ENCODE measurements at places on chromosomes 7 and 10.

- DNase-seq: no peak
Observed at GRCh38 chr10:119393421-119393820, 149.1 kb downstream of the RGS10 start.

- DNase-seq: no peak
Observed at GRCh38 chr7:90988996-90989765, 275.1 kb upstream of the FZD1 start.

DNA sequence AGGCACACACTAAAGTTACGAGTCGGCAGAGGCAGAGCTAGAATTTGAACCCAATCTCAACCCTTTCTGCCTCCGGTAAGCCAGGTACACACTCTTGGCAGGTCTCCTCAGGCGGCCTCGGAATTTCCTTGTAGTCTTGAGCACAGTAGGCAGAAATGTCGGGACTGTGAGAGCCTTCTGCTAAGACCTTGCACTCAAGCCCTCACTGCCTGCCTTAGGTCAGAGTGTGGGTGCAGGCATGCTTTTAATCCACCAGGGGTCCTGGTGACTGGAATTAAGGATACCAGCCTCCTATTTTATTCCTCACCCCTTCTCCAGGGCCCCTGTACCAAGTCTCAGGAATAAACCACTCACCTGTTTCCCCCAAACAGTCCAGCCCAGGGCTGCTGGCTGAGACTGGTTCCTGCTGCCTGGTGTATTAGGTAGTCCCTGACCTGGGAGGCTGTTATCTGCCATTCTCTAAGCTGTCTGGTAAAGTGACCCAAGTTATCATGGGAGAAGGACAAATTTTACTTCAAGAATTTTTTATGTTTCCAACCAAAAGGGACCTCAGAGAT lies 855 bp downstream of the ATP6V1F start:
- DNase-seq: peak; percentile 69

- peak; percentile 77 for DNase-seq
Observed at GRCh38 chr10:52313933-52314821, at the start of gene DKK1. DKK1 (plus strand) TSS chr10:52314281; CDS start chr10:52314435, 154 bp downstream.

DNA sequence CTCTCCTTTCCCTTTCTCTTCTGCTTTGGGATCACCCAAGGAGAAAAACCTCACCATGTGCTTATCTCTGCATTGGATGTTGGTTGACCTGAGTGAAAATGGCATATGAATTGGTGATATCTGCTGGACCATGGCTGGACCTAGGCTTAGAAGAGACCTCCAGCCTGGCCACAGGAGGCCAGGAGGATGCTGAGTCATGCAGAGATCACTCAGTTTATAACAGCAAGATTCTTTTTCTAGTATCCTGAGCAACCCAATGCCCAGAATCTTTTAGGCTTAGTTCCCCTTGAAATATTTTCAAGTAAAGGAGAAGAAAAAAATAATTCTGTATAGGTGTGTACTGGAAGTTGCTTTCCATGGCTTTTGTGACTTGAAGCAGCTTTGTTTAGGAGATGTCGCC lies 236.3 kb downstream of the KLF6 start:
- no peak for DNase-seq

DNA sequence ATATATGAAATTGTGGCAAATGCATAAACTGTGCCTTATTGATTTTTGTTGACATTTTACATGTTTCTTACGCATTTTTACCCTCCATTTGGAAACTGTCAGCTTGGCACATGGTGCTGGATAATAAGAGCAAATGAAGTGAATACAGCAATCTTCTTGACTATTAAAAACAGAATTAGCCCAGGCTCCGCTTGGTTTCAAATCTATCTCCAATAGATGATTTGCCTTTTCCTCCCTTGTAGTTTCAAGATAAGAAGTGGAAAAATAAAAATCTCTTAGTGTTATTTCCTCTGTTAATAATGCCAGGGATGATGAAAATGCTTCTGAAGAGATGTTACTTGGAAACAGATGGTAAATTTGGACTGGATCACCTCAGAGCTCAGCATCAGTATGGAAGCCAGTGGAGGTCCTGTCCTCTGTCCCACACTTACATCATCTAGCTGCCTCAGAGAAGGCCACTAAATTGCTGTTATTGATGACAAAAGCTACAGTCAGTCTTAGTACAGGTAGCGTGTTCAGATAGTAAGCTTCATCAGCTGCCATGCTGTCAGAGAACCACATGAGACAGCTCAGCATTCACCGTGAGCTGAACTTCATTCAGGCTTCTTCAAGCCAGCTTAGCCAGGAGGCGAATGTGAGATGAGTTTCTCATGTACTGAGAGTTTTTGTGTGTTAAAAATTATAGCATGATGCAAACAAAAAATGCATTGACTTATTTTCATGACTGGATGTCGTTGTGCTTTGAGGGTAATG lies 246.8 kb downstream of the CELF2 start:
- no peak for DNase-seq

DNA sequence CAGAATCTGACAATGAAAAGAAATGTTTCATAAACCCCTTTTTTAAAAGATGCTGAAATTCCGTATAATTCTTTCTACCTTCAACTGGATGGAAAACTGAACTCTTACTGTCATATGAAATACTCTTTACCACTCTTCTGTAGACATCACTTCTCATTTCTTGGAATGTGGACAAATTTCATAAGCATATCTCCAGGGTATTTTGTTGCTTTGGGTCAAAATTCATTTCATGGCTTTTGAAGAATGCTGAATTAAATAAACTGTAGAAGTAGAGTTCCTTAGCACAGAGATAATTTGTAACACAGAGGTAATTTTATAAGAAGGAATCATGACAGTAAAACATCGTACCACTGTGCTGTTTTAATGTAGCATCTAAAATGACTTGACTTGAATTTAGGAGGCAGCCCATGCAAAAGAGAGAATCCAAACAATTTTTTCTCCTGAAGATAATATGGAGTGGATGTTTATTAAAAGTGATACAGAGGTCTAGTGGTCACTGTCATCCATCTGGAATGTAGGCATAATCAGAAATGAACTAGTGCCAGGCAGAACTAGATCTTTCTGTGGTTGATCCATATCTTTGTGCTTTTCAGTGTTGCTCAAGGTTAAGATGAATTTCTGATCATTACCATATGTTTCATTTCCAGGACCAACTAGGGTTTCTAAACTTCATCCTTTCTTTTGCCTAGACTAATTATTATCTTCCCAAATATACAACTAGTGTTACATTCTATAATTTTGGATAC lies 492.0 kb downstream of the KIF20B start:
- no peak for DNase-seq

DNA sequence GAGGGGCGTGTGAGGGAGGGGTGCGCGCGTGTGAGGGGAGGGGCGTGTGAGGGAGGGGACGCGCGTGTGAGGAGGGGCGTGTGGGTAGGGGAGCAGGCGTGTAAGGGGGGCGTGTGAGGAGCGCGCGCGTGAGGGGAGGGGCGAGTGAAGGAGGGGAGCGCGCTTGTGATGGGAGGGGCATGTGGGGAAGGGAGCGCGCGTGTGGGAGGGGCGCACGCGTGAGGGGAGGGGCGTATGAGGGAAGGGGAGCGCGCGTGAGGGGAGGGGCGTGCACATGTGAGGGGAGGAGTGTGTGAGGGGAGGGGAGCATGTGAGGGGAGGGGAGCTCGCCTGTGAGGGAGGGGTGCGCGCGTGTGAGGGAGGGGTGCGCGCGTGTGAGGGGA lies 19.1 kb downstream of the MXI1 start:
- peak; percentile 92 for DNase-seq

- DNase-seq: no peak
Observed at GRCh38 chr7:106640368-106641141, 20.4 kb downstream of the CCDC71L start.

DNA sequence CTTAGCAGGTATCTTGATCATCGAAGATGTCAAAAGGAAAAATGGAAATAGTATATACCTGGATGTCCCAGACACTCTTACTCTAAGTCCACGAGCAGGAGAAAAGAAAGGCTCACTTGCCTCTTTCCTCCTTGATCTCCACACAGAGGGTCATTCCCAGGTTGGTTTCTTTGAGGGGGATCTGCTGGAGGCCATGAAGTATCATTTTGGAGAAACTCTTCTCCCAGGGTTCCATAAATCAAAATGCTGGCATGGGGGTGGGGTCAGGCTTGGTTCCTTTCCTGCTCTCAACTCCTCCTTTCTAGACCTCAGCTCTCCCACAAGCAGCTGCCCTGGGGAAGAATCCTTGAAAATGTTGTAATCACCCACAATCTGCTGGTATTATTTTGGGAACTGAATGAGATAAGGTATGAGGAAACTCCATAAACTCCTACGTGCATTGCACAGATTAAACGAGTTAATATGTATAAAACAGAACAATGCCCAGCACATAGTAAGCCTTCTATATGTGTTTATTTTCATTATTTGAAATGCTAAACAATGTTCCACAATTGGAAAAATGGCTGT lies 54.4 kb downstream of the PRKCQ start:
- peak; percentile 50 for DNase-seq

- no peak for DNase-seq
Observed at GRCh38 chr10:103492655-103493261, 747 bp upstream of the NEURL1 start.

DNA sequence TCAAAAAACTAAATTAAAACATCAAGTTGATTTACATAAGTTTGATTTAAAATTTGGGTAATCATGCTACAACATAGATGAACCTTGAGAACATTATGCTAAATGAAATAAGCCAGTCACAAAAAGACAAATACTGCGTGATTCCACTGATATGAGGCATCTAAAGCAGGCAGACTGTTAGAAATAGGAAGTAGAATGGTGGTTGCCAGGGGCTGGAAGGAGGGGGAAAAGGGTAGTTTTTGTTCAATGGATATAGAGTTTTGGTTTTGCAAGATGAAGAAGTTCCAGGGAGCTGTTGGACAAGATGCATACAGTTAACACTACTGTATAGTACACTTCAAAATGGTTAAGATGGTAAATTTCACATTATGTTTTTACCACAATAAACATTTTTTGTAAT lies 45.0 kb upstream of the IFRD1 start:
- peak; percentile 24 for DNase-seq

DNA sequence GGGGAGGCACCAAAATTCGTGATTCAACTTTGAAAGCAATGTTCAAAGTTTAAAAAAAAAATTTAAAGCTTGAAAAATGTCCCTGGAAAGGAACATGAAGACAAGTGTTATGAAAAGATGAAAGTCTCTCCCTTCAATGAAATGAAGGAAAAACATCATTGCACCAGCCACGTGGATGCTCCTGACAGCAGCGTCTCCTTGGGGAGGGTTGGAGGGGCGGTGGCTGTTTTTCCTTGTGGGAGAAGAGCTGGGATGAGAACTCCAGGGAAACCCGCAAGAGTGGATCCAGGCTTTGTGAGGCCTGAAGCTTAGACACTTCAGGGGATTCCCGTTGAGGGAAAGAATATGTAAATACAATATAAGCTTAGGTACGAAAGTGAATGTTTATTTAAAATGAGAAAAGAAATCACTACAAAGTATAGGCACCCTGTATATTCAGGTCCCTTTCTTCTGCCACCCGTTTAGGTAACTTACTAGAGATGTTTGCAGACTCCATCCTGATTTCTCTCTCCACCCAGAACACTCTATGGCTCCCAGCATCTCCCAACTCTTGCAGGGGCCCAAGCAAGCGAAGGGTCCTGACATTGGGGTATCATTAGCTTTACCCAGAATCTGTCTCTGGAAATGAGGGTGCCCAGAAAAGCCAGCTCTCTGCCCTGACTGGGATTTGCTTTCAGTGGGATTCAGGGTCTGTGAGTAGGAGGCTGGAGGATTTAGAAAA lies 63.1 kb upstream of the BAIAP2L1 start:
- no peak for DNase-seq

DNA sequence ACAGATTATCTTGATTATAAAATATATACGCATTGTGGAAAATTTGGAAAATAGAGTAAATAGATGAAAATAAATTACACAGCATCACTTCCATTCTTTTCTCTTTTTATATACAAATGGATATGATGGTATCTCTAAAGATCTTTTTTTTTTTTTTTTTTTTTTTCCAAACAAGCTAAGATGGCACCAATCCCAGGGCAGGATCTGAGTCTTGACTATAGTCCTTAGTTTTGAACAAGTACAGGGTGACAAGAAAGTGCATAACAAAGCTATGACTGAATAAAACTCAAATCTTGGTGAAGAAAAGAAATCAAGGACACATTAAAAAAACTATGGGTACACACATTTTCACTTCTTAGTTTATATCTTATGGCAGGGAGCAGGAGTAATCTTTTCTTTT lies 42.6 kb upstream of the FAM133B start:
- DNase-seq: no peak

GRCh38 chr10:125039354-125039769 lies 97.4 kb downstream of the ZRANB1 start:
- no peak for DNase-seq

DNA sequence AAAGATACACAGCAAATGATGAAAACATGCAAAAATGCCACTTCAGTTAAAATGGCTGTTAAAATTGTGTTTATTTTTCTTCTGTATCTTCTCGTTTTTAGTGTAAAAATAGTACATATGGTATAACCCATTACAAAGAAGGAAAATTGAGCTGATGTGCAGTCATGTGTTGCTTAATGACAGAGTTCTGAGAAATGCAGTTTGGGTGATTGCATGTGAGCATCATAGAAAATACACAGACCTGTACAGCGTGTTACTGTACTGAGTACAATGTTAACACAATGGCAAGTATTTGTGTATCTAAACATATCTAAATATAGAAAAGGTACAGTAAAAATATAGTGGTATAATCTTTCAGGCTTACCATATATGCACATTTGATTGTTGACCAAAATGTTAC lies 7.3 kb downstream of the DMTF1 start:
- DNase-seq: no peak

- DNase-seq: no peak
Observed at GRCh38 chr7:148747274-148747673, 48.6 kb downstream of the CUL1 start.

- DNase-seq: no peak
Observed at GRCh38 chr10:21512573-21513404, 12.7 kb downstream of the SKIDA1 start.

DNA sequence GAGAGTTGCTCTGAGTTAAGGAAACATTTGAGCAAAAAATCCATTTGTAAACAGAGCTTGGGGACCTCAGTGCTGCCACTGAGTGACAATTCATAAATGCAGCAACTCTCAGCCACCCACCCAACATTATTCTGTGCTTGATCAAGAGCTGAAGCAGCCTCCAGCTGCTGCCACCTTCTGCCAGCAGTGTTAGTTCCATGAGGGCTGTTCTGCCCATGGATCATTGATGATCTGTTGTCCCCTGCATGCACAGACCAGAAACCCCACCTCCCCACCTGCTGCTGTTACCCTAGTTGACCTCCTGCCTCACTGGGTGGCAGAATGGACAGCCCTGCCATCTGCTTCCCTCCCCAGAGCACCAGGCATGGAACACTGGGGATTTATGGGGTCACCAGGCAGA lies 305.4 kb downstream of the KCNMA1 start:
- DNase-seq: no peak

- no peak for DNase-seq
Observed at GRCh38 chr7:96009148-96009547, 236.8 kb downstream of the DYNC1I1 start.

All from suppressor macrophage (primary cell).